ENCODE measurements at places on chromosomes 3 and 15.

DNA sequence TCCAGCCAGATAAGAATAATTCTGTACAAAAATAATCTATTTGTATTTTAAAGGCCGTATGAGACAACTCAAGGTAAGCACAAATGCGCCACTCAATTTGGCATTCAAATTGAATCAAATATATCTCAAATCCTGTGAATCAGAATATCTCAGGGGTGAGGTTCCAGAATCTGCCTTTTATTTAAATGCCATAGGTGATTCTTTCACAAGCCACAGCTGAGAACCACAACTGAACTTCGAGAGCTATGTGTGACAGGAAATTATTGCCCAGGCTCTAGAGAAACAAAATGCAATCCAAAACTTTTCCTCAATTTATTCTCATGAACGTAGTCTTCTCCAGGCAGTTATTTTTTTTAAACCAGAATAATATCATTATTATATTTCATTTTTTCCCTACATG, 11.9 kb downstream of the ATP8B4 start:
- no peak for DNase-seq

DNA sequence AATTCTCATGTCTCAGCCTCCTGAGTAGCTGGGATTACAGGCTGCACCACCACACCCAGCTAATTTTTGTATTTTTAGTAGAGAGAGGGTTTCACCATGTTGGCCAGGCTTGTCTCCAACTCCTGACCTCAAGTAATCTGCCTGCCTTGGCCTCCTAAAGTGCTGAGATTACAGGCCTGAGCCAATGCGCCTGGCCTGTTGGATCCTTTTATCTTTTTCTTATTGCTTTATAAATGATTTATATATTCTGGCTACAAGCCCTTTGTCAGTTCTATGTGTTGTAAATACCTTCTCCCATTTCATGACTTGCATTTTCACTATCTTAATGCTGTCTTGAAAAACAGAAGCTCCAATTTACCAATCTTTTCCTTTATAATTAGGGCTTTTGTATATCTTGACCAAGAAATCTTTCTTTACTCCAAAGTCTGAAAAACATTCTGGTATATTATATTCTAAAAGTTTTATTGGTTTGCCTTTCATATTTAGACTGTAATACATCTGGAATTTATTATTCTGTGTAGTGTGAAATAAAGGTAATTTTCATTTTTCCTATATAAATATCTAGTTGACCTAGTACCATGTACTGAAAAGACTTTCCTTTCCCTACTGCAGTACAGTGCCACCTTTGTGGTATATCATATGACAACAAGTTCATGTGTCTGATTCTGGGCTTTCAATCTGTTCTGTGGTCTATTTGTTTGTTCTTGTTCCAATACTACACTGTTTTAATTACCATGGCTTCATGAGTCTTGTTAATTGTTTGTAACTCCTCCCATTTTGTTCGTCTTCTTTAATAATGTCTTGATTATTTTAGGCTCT, 52.9 kb upstream of the RNU6-1 start:
- DNase-seq = no peak

DNA sequence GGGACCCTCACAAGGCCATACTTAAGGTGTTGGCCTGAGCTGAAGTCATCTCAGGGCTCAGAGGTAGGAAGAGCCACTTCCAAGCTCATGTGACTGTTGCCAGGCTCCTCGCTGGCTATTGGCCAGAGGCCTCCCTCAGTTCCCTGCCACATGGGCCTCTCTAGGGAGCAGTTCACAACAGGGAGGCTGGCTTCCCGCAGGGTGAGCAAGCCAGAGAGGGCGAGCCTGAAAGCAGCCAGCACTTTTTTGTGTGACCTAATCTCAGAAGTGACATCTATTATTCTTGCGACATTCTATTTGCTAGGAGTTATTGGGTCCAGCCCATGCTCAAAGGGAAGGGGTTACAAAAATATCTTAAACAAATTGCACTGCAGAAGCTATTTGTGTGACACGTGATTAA, 201.4 kb downstream of the SSR3 start:
- no peak for DNase-seq

DNA sequence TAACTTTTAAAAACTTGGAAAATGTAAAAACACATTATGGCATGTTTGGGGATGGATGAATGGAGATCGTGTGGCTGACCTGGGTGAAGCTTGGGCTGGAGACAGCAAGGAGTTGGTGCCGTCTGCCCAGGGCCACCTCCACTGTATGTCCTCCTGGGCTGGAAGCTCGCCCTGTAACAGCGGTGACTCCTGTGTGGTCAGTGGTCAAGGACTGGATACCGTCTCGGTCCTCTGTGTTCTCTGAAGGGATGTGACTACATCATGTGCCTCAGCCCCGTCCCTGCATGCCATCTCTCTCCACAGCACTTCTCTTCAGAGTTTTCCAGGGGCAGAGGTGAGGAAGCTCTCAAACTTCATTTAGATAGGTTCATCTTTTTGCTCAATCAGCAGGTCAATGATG, 9.5 kb downstream of the LIMD1 start:
- no peak for DNase-seq

- peak; percentile 47 for DNase-seq
Observed at GRCh38 chr3:176948151-176948550, 249.1 kb downstream of the TBL1XR1 start.

DNA sequence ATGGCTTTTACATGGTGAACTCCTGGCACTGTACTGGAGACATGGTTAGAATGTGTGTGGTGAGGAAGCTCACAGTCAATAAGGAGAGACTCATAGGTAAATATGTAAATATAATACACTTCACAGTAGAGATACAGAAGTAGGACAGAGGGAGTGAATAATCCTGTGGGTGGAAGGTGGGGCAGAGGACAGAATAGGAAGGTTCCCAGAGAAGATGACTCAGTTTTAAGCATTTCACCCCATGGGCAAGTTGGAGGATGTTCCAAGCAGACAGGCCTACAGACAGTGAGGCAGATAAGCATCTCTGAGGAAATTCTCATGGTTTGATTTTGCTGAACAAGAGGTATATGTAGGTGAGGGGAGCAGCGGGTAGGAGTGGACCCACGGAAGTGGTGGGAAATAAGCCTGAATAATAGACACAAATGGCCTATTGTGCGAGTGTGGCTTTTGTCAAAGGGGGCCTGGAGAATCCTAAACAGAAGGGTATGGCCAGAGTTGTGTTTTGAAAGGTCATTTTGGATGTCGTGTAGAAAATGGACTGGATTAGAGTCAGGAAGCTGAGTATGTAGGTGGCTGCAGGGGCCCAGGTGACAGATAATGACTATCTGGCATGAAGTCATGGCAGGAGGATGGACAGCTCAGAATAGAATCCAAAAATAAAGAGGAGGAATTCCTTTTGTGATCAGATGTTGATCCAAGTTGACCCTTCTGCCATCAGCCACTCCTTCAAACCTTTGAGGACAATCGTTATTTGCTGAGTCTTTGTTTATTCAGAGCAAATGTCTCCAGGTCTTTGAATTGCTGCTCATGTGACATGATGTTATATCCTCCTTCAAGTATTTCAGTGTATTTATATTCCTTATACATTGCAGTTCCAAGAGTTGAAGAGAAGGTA, 97.3 kb upstream of the THRB start:
- DNase-seq = no peak

DNA sequence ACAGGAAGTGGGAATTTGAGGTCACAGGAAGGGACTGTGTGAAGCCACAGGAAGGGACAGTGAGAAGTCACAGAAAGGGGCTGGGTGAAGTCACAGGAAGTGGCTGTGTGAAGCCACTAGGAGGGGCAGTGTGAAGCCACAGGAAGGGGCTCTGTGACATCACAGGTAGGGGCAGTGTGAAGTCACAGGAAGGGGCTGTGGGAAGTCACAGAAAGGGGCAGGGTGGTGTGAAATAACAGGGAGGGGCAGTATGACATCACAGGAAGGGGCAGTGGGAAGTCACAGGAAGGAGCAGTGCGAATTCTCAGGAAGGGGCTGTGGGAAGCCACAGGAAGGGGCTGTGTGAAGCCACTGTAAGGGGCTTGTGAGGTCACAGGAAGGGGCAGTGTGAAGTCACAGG, 35.8 kb downstream of the GASK1A start:
- DNase-seq = no peak

DNA sequence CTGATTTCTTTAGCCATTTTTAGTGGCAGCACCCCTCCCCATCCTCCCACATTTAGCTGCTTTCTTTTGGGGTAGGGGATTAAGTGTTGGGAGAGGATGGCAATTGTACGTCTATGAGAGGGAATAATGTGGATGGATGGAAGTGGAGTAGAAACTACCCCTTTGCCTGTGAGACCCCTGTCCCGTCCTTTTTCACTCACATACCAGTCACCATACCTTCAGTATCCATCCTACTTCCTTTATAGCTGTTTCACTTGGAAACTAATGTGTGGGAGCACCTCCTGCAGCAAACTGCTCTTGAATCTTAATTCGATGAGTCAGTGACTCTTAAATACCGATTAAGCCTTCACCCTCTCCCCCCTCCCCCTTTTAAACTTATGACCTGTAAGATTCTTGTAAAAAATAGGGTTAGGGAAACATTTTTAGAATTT, 730 bp downstream of the SPRED1 start:
- DNase-seq = peak; percentile 74

- peak; percentile 22 for DNase-seq
Observed at GRCh38 chr3:127803619-127804018, 18.7 kb downstream of the MGLL start.

- peak; percentile 57 for DNase-seq
Observed at GRCh38 chr3:105827959-105828358, 40.9 kb downstream of the CBLB start.

- DNase-seq = peak; percentile 90
Observed at GRCh38 chr3:56702490-56703315, 19.6 kb upstream of the TASOR start.

DNA sequence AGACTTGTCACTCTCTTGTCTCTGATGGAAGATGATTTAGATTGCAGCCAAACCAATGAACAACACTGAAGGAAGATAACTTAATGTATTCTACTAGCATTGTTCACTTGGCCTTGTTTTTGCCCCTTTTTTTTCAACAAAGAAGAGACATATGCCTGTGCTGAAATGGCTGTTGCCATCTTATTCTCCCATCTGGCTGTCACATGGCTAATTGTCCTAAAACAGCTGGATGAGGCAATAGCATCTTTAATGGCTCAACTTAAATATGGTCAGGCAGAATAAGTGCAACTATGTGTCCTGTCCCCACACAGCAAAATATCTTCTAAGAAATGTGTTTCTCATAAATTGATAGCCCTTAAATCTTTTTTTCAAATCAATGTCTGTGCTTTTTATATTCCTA, 576.9 kb downstream of the TUSC7 start:
- no peak for DNase-seq

GRCh38 chr3:45980229-45980813, 15.3 kb downstream of the FYCO1 start:
- no peak for DNase-seq

DNA sequence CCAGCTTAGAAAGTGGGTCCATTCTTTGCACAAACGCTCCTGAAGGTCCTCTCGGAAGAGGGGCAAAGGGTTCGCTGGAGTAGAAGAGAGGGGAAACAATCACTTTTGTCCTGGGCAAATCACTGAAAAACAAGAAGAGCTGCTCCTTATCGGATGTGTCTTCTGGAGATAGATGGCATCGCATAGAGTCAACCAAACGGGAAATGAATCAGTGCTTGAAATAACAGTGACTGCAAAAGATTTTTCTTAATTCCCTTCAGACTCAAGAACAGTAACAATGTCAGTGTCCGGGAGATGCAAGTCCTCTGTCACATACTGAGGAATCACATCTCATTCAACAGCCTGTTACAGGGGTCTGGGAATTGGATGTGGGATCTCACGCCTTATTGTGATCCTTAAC, 78.8 kb upstream of the PCSK6 start:
- no peak for DNase-seq

GRCh38 chr15:27527490-27528067, 556.6 kb downstream of the GABRG3 start:
- DNase-seq = no peak

DNA sequence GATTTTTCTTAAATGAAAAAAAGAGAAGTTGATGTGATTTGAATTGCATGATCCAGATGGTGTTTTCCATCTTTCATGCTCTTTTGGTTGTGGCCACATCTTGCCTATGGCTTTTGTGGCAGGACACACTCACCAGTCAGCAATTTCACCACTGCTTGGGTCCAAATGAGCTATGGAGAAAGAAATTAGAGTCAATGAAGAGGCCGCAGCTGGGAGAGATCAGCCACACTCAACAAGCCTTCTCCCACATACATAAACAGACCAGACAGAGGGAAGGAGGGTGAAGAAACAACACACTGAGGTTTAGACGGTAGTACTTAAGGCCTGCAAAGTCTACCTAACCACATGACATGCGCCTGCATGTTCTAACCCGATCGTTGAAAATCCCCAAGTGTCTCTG, 110.7 kb upstream of the CDIN1 start:
- DNase-seq = no peak

DNA sequence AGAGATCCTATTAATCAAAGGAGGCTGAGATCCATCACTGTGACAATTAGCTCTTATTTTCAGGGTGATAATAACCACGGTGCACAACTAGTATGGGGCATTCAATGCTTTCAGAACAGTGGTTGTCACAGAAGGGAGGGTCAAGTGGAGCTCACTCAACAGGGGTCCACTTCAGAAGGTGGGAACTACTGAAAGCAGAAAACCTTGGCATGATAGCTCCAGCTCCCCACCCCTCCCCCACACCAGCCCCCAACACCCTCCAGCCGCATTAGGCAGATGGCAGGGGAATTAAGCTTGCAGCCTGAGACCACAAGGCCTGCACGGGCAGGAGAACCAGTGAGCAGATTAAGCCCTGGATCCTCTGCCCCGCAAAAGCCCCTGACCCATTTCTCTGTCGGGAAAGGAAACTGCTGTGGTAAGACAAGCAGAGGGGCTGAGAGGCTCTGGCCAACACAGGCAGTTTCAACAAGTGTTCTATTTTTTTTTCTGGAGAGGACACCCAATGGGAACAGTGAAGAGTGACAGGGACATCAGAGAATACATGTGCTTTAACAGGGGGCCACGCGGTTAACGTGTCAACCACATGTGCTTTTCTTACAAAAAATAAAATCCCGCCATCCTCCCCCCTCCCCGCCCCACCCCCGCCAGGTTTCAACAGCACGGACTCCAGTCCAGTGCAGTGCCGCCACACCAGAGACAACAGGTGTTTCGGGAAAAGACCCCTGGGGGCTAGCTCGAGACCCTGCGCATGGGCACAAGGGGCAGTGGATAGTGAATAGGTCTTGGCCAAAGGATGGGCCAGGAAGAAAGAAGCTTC, 997 bp downstream of the FYCO1 start:
- peak; percentile 58 for DNase-seq

DNA sequence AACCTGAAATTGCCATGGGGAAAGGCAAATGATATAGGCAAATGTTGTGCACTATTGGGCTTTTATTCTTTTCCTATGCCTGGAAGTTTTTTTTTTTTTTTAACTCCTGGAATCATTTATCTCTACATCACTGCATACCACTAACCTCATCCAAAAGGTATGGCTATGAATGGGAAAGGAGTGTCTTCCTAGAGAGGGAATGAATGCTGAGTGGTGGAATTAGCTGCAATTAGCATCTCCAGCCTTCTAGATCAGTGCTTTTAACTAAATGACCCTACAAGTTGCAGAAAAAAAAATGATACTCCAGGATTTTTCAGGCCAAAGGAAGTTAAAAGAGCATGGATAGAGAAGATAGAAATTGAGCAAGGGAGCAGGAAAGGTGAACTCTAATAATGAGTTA, 429.8 kb upstream of the PDZRN3 start:
- no peak for DNase-seq

All from eye (tissue), 1 donor.